Stimulated activated CD8-positive, alpha-beta memory T cell treated with anti-CD3 and anti-CD28 coated beads, Interleukin-4, amount 100 ng/mL, for 1 hour (primary cell): ENCODE measurements at places on chromosomes 4 and X.

DNA sequence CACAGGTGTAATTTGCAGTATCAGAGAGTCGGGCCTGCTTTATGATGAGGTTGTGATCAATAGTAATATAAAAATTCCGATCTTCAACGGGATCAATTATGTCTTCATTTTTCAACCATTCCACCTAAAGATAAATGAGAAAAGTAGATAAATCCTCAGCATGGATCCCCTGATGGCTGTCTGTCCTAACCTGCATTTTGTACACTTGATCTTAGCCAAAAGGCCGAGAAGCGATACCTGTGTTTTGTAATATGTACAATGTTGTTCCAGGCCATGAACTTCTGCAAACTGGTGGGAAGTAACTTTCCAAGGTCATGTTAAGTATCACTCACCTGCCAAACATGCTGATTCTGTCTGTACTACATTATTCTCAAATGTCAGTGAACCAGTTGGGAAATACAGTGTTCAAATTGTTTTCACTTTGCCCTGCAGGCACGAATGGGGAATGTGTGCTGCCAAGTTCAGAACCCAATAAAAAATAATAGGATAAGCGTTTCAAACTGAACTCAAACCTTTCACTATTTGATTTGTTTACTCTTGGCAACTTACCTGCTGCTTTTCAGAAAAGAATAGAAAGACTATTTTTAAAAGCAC lies 298.1 kb downstream of the UNC5C start:
- no peak for DNase-seq

DNA sequence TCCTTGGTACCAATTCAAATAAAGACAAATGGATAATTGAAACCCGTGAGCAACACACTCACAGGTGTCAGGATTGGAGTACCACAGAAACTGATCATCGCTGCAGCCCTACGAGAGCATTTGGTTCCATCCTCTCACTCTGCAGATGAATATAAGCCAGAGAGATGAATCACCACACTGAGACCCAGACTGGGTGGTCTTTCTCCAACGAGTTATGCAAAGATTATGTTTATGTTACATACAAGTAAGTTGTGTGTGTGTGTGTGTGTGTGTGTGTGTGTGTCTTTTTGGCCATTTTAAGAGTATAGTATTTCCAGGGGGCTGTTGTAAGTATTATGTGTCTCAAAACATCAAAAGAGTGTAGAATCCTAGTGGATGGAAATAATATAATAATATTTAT lies 329.5 kb upstream of the ZFP42 start:
- DNase-seq, result no peak

DNA sequence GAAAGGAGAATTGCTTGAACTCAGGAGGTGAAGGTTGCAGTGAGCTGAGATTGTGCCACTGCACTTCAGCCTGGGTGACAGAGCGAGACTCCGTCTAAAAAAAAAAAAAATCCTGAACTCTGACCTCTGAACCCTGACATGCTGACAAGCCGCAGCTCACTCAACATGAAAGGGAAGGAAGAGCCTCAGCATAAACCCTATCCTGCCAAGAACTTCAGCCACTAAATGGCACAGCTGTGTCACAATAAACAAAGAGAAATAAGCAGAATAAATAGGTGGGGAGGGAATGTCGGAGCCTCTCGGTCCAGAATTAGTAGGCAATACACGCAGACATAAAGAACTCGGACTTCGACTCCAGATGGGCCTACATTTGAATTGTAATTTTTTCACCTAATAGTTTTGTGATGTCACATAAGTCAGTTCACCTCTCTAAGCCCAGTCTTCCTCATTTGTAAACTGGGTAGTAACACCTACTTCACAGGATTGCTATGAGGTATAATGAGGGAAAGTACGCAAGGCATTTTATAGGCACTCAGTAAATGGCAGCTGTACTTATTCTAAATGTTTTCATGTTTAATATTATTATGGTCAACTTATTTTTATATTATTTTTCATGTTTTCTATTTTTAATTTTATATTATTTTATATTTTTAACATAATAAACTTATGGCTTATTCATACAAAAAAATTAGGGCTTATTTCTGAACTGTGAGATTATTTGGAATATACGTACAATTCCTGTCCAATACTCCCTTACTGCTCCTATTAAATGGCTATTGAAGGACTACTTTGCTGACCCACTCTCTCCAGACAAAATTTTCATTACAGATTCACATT lies 243.4 kb downstream of the SCFD2 start:
- no peak for DNase-seq

GRCh38 chrX:9048801-9049200 lies 14.9 kb upstream of the FAM9B start:
- DNase-seq, result no peak

- no peak for DNase-seq
Observed at GRCh38 chrX:154542723-154543424, 3.8 kb downstream of the G6PD start.

DNA sequence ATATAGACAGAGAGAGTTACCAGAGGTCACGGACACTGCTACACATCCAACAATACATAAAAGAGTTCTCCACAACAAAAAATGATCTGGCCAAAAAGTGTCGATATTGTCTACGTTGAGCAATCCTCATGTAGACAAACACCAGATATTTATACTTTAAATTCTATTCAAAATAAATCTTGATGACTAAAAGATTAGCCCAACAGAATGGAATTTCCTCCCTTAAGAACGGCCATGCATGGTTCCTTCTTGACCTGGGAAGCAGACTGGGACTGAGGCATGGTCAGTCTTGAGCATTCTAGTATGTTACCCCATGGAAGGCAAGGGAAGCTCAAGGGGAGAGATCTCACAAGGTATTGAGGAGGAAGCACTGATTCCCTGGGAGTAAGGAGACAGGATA lies 43.5 kb downstream of the LHFPL1 start:
- DNase-seq, result no peak

DNA sequence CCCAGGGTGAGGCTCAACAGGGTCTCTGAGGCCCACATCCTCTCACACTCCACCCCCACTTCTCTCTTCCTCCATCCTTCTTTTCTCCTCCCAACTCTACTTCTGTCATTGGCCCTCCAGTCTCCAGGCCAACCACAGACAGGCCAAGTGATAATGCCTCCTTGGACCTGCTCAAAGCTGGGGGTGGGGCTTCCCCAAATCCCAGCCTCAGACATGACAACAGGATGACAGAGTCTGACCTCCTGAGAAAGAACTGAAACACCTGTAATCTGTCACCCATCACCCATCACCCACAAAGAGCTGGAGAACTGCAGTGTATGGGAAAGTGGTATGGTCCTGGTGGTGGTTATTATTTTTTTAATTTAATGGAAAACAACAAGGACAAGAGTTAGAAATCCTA lies 72.6 kb downstream of the SH3KBP1 start:
- no peak for DNase-seq
